ENCODE measurements at places on chromosomes 6 and 20.

DNA sequence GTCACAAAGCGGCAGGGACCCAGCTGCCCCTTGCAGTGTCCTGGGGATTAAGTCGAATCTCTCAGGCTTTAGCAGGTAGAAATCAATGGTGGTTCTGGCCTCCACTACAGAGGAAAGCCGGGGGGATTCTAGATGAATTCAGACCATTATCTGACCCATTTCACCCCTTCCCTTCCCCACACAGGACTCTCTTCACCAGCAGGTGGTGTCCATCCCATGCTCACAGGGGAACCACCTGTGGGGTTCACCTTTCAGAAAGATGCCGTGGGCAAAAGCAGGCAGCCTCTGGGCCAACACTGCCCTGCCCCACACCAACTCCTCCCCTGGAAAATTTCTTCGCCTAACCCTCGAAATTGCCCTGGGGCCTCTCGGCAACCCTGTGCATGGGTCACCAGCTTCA, 123.8 kb upstream of the GGTLC1 start:
- DNase-seq: no peak

DNA sequence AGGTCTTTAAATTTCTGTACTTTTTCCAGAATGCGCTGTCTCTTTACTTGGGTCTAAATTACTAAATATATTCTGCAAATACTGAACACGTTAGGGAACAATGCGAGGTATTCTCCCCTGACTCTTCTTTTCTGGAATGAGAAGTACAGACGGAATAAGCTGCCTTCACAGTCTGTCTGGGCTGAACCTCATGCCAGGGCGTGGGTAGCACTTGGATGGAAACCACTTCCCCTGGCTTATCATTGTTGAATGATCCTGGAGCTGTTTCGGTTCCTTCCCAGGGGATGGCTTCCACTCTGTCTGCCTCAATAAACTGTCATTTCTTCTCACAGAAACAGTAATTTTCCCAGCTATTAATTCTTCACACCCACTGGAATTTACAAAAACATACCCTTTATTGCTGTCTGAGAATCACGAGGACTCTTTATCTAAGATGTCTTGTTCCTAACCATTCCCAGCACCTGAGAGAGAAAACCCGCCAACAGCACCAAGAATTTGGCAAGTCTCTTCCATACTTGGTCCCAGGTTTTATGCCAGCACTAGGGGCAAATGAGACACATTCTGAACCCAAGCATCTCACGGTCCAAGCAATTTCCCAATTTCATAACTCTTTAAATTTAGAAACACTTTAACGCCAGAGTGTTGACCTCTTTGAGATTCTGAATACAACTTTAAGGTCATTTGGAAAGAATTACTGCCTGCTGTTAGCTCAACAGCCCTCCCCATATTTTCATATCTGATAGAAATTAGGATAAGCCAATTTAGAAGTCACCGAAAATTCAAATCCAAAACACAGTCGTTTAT, 43.2 kb upstream of the ADGRF5 start:
- no peak for DNase-seq

- no peak for DNase-seq
Observed at GRCh38 chr6:147559006-147559405, 50.5 kb downstream of the SAMD5 start.

DNA sequence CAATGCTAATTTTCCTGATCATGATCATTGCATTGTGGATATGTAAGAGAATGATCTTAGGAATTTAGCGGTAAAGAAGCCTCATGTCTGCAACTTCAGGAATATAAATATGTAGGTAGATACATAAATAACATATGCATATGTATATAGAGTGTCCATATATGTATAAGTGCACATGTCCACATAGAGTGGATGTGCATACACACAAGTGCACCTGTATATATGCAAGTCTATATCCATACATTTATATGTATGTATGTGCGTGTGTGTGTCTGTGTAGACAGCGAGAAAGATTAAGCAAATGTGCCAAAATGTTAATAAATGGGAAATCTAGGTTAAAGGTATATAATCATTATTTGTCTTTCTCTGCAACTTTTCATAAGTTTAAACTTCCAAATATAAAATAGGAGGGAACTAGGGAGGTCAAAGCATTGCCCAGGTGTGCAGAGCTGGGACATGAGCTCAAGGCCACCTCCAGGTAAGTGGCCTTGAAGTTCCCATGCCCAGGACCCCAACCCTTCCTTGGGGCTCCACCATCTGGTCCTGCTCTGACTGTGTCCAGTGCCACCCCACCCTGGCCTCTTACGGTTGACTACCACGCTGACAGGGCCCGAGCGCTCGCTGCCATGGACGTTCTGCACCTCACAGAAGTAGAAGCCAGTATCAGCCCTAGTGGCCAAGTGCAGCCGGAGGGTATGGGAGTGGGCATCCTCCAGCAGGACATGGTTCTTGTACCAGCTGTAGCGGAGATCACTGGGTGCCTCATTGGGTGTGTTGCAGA, 9.6 kb downstream of the SIGLEC1 start:
- DNase-seq: no peak

DNA sequence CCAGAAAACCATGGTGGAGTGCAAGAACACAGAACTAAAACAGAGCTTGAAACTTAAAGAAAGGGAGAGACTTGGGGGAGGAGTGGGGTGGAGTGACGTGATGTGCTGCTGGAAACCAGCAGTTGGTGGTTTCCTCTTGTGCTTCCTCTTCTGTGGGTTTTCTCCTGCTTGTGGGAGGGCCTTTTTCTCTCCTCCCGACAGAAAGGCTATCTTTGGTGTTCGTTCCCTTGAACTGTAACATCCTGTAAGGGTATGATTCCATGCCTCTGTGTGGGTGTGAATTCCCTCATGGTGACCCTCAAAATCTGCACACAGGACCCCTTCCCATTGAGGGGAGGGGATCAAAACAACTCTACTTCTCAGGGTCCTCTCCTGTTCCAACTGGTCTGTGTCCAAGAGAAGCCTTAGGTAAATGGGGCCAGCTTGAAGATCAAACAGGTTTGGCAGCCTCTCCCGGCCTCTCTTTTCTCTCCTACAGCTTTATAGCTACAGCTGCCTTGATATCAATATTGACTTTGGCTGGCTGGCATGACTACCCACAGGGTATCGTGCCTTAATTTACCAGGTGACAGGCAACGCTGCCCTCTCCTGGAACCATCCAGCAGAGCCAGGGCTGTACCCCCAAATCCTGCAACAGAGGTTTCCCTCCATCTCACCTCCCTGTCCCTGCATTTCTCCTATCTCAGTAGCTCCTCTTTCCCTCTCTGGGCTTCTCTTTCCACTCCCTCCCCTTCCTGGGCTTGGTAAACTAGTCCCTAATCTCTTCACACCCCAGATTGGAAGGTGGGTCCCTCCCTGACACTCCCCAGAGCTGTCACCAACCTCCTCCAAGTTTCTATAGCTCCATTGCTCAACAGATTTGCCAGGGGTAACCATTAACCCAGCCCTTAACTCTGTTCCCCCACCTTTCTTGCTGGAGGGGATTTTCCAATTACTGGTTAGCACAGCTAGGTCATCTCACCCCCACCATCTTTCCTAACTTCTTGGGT, 1.5 kb upstream of the MSH5 start:
- DNase-seq: peak; percentile 51

DNA sequence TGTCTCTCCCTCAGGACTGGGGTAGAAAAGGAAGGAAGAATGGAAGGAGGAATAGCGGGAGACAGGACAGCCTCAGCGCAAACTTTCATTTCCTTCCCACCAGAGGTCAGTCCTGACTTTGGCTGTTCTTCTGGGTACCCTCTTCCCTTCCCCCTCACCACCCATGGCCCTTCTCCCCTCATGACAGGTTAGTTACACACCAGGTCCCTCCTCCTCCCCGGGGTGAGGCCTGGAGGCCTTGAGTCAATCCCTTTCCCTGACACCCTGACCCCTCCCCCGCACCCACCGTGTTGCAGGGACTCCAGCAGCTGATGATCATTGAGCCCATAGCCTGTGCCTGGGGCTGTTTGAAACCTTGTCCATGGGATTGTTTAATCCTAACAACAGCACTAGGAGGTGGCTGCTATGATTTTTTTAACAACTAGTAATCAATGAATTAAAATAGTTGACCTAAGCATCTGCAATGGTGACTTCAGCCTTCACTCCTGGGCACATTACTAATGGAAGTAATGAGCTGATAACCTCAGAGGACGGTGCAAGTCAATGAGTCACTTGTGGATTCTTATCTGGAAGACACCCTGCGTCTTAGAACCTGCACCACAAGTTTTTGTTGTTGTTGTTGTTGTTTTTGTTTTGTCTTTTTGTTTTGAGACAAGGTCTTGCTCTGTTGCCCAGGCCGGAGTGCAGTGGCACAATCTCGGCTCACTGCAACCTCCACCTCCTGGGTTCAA, 46.6 kb upstream of the CCDC167 start:
- no peak for DNase-seq
